ENCODE measurements at places on chromosomes 11 and 22.

- peak; percentile 17 for DNase-seq
Observed at GRCh38 chr22:25621986-25622385, 57.5 kb downstream of the GRK3 start.

GRCh38 chr22:36528341-36528740 lies 625 bp downstream of the EIF3D start:
- no peak for DNase-seq

GRCh38 chr11:20672575-20672974 lies 3.2 kb downstream of the NELL1 start:
- DNase-seq, result no peak

- DNase-seq, result peak; percentile 26
Observed at GRCh38 chr22:40436505-40437431, 66.4 kb downstream of the SGSM3 start.

- DNase-seq, result no peak
Observed at GRCh38 chr22:50696799-50697561, 24.4 kb downstream of the SHANK3 start.
